ENCODE measurements at places on chromosomes 2 and 18. TPM values are rescaled to one million over a fixed set of nuclear protein-coding genes. Genes with fewer than 3 reads are reported as not detected.
A peak's percentile ranks its signal among the peaks of the same experiment; 100 is the strongest.

PKDCC gene
- total RNA-seq: 8.2 TPM

POTEI gene
- under 0.01 TPM for total RNA-seq

SMAD2 gene
- total RNA-seq: 33.2 TPM

ALPG gene
- not detected for total RNA-seq

ARMC9 gene
- 189 TPM for total RNA-seq

GRCh38 chr18:31554776-31555175, 36.9 kb upstream of the TTR start:
- no peak for DNase-seq

- no peak for DNase-seq
Measured at GRCh38 chr2:58560531-58560930, 319.4 kb upstream of the FANCL start.

GRCh38 chr2:86624267-86624547, 542 bp upstream of the RNF103 start:
- no peak for DNase-seq

DNA sequence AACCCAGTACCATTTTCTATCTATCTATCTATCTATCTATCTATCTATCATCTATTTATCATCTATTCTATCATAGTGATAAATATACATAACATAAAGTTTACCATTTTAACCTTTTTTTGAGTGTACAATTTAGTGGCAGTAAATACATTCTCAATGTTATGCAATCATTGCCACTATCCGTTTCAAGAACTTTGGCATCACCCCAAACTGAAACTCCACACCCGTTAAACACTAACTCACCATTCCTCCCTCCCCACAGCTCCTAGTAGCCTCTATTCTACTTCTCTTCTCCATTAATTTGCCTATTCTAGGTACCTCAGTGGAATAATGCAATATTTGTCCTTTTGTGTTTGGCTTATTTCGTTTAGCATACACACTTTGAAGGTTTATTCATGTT, 82.5 kb upstream of the KCNE4 start:
- peak; percentile 75 for DNase-seq

DNA sequence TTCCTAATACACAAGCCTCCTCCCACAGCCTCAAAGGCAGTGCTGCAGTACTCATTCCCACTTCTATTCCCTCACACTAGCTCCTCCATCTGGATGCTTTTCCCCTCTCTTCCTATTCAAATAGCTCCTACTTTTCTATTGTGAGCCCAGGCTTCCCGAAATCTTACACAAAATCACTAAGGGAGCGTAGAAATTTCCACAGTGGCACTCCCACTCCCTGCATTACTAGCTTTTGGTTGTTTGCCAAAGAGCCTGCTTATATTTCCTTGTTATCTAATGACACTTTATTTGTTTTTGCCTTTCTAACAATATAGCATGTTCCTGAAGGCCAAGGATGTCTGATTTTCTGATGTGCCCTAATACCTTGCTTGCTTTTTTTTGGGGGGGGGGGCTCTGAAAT, 10.9 kb downstream of the EPAS1 start:
- peak; percentile 57 for DNase-seq

DNA sequence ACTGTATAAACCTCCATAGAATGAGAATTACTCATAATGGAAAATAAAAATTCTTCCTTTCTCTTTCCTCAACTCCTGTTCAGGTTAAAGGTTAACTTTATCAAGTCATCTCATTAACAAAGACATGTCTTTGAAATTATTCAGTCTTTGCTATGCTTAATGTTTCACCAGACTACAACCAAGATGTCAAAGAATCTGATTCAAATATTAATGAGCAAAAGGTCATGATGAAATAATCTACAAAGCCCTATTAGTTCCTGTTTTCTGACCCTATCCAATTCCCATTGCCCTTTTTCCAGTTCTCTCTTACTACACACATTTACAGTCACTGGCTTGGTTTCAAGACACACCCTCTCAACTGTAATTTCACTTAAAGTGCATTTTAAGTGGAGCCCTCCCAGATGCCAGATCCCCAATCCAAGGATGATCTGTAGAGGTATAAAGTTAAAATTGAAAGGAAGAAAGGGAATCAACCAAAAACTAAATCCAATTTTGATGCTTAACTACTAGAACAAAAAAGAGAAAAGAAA, 246.9 kb upstream of the CYP26B1 start:
- peak; percentile 2 for DNase-seq

DNA sequence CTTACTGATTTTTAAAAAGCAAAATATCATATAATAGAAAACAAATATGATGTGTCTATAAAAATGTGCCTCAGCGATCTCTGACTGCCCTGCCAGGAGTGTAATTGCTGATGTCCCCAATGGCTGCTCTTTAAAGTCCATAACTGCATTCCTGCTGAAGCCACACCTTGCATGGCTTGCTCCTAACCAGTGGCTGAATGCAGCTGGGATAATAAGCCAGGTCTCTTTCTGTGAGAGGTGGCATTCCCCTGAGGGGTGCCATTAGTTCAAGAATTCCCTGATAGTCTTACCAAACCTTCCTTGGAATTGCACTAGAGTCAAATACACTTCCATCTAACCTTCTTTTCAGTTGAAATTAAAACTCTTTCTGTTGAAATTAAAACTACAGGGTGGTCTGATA, 125.8 kb upstream of the ZNF804A start:
- DNase-seq: no peak

DNA sequence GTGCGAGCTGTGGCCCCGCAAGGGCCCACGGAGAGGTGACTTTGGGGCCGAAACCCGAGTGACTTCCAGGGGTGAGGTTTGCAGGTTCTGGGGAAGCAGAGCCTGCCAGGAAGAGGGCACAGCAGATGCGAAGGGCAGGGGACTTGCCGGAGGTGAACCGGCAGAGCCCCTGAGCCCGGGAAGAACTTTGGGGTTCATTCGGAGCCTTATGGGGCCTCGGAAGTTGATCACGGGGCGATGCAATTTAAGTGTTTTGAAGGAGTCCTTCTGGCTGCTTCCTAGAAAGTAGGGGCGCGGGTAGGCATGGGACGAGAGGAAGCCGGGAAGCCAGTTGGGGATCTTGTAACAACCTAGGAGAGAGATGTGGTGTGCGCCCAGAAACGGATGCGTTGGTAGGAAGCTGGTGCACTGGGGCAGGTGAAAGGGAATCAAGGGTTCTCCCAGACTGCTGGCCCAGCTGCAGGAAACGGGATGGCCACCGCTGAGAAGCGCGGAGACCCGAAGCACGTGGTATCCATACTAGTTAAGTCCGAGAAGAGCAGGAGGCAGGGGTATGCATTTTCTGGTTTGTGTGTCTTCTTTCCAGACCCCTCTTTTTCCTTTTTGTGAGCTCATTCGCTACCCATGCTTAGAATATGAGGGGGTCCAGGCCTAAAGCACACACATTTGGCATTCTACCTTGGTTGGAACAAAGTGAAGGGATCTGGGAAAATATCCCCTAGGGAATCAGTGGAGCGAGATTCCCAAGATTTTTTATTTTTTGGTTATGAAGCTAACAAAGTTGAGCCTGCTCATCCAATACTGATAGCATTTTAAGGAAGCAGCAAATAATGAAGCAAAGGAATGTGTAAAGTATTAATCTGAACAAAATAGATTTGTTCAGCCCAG, 758 bp downstream of the SCLY start:
- DNase-seq: peak; percentile 37

- DNase-seq: no peak
Measured at GRCh38 chr18:476251-476664, 24.2 kb downstream of the COLEC12 start.

DNA sequence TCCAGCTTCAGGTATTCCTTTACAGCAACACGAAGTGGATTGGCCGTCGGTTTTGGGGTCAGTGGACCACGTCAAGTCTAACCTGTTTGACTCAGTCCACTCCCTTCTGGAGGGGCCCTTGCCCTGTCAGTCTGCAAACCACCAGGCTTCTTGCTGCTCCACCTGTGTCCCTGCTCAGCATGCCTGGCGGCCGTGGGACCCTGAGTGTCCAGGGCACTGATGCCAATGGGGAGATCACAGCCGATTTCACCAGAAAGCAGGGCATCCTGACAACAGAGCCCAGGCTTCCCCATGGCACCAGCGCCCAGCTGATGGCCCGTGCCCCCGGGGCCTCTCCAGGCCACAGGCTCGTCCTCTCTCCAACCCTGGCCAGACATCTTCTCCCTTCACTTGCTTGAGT, 41.2 kb upstream of the HS6ST1 start:
- DNase-seq: no peak

GRCh38 chr2:239159476-239159911, 241.3 kb downstream of the HDAC4 start:
- no peak for DNase-seq

Measured in fibroblast of villous mesenchyme (primary cell).